ENCODE measurements at places on chromosomes 4 and X.

DNA sequence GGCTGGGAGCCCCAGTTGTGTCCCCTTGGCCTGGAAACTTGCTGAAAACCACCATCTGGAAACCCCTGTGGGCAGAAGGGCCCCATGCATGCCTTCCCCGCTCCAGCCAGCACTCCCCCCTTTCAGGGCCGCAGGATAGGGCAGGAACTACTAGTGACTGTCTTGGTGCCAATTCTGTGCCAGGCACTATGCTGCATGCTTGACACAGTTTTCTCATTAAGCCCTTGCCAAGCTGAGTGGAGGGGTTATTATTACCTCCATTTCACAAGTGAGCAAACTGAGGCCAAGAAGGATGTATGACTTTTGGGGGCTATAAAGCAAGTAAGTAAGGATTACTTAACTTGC is 73.6 kb upstream of the PJA1 start:
- DNase-seq: no peak

DNA sequence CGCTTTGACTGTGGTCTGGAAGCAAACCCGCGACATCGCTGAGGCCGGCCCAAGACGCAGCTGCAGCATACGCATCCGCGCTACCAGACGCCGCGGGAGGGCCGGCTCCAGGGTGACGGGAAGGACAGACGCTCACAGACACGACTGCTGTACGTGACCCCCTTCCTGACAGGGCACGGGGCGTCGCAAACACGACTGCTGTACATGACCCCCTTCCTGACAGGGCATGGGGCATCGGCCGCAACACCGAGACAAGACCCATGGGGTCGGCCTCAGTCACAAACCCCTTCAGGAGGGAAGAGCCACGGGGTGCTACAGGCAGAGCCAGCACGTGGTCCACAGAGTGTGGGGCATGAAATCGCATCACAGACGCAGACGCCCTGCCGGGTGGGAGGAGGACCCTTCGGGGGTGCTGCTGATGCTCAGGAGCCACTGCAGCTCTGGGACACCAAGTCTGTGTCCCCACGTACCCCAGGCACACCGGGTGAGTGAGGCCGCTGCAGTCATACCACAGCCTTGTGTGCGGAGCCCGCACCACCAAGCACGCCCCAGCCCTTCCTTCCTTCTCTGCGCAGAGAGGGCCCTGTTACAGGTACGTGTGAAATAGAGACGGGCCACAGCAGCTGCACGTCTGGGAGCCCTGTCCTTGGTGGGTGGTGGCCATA is 38.7 kb upstream of the CPLX1 start:
- DNase-seq: no peak

- no peak for DNase-seq
Observed at GRCh38 chrX:12955882-12956703, 18.8 kb upstream of the TMSB4X start.

DNA sequence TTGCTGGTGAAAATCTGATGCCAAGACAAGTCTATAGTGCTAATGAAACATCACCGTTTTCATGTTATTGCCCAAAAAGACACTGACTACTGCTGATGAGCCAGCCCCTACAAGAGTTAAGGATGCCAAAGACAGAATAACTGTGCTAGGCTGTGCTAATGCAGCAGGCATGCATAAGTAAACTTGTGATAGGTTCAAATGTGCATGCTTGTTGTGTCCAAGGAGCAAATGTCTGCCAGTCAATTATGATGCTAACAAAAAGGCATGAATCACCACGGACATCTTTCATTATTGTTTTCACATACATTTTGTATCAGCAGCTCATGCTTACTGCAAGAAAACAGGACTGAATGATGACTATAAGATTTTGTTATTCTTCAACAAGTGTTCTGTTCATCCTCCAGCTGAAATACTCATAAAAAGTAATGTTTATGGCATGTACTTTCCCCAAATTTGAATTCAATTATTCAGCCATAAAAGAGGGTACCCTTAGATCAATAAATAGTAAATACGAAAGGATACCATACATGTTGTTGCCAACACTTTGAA is 306.9 kb upstream of the ARSJ start:
- DNase-seq: no peak

DNA sequence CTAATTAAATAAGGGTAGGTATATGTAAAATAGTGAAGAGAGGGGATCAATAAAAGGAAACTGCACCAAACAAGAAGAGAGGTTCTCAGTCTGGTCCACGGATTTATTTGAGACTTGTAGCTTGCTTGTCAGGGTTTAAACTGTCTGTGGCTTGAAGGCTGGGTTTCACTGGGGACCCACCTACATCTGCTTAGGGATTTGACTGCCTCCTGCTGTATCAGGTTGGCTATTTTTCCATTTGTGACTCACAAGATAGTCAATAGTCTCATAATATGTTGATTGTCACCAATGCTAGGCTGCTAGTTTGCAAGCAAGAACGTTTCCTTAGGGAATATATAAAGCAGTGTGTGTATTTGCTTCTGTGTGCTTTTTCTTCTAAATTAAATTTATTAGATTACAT is 1950.7 kb upstream of the IGFBP7 start:
- no peak for DNase-seq

DNA sequence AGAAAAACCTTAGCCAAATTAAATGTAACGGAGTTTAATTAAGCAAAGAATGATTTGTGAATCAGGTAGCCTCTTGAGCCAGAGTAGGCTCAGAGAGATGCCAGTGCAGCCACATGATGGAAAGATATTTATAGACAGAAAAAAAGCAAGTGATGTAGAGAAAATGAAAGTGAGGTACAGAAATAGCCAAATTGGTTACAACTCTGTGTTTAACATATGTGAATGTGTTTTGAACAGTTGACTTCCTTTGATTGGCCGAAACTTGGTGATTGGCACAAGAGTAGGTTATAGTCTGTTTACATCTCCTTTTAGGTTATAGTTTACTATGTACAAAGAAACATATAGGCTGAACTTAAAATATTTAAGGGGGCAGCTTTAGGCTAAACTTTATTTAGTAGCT is 459.9 kb upstream of the BOD1L1 start:
- DNase-seq: no peak

GRCh38 chr4:77599378-77599777 is 6.2 kb upstream of the CXCL13 start:
- DNase-seq: no peak
